ENCODE measurements at places on chromosomes 2 and 18.

- no peak for DNase-seq
Observed at GRCh38 chr2:237026981-237027711, 58.5 kb upstream of the COPS8 start.

DNA sequence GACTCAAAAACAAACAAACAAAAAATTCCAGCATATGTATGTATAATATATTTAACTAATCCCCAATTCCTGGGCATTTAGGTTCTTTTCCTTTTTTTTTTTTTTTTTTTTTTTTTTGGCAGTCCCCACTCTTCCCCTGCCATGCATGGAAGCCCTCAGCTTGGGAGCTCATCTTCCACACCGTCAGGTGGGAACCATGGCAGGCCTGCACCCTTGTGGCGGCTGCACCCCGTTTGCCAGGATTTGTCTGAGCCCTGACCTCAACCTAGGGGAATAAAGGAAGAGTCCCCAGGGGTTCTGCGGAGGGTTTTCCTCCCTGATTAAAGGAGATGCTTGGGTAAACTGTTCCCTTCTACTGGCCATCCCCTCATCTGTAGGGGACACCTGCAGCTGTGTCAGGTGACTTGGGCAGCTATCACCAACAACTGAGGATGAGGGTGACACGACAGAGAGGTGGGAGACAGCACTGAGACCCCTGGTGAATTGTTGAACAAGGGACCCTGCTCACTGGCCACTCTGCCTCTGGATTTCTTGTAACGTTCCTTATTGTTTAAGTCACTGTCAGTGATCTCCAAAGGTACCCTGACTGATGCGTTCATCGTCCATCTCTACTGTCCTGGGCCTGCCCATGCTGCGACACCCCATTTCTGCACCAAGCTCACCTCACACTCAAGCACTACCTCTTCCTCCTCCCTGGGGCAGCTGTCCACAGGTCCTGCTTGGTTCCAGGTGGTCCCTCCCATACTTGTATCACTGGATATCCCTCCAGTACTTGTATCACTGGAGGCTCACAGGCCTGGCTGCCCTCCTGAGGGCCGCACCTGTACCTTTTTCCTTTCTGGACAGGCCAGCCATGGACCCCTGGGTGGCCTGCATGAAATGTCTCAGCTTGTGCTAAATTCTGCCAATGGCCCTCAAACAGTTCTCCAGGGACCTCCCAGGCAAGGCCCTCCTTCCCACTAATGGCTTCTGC, 14.5 kb downstream of the TMEM185B start:
- no peak for DNase-seq

GRCh38 chr2:215791481-215791937, 221.8 kb downstream of the MREG start:
- DNase-seq, result no peak

GRCh38 chr2:110713513-110714362, 18.6 kb upstream of the ACOXL start:
- DNase-seq, result no peak

GRCh38 chr2:201255408-201256033, 4.8 kb upstream of the CASP8 start:
- DNase-seq, result no peak

DNA sequence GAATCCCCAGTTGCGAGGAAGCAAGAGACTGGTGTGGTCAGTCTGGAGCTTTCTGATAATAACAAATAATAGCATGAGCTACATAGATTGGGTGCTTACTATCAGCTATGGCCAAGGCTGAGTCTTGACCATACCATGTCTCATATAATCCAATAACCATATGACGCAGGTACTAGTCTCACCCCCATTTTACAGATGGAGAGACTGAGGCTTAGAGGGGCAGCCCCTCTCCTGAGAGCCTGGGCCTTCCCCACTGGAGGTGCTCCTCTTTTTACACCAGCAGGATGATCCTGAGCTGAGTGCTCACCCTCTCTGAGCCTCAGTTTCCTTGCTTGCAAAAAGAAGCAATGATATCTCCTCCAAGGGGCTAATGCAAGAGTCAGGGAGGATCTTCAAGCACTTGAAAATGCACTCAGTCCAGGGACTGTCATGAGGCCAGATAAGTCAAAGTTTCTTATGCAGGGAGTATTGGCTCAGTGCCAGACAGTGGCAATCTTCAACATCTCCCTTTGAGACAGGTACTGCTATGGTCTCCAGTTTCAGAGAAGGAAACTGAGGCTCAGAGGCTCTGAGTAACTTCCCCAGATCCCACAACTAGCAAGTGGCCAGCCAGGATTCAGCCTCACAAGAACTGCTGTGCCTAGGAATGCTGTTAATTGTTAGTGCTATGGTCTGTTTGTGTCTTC, 149.7 kb downstream of the TFCP2L1 start:
- DNase-seq, result no peak

GRCh38 chr2:8253781-8254180, 428.1 kb upstream of the ID2 start:
- no peak for DNase-seq

- no peak for DNase-seq
Observed at GRCh38 chr2:231362555-231363184, 32.8 kb upstream of the B3GNT7 start.

GRCh38 chr2:172213116-172213860, 110.6 kb upstream of the DLX2 start:
- no peak for DNase-seq

DNA sequence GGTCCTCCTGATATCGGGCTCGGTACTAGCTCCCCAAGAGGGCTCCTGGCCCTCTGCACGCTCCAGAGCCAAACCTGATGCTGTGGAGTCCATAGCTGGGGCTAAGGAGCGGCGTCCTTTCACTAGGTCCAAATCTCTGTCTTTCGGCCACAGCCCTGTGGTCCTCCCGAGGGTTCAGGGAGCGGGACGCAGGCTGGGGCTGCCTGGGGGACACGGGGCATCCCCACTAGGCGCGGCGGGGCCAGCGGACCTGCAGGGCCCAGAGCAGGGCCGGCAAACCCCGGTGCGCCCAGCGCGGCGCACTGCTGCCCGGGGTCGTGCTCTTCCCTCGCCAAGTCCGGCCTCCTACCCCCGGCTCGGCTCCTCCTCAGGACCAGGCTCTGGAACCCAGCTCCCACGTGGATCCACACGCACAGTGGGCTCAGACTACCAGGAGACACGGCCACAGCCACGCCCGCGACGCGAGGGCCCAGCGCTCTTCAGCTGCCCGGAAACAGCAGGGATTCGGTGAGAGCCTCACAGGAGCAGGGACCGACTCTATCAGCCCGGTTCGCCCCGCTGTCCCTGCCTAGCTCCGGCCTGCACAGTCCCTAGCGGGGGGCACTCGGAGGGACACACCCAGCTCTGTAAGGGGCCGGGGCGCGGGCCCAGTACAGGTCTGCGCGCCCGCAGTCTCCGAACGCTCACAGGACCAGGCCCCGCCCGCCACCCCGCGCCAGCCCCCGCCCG, 593 bp downstream of the ZNF514 start:
- DNase-seq, result no peak

DNA sequence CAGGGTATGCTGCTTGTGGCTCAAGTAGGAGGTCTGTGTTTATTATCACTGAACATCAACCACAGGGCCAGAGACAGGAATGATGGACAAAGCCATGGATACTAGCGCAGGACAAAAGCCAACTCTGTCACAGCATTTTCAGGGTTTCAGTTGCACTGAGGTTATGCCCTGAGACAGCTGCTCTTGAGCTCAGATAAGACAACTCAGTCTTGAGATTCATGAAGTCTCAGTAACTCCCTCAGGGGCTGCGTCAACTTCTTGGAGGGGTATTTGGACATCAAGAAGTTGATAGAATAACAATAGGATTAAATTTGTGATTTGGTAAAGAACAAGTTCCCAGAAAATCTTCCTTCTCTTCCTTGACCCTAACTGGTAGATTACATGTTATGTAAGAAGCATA, 287.0 kb upstream of the SLC14A2 start:
- no peak for DNase-seq

GRCh38 chr2:40043641-40044040, 264.6 kb upstream of the THUMPD2 start:
- DNase-seq, result no peak

- DNase-seq, result no peak
Observed at GRCh38 chr2:216003876-216004696, 9.3 kb downstream of the MREG start.

GRCh38 chr2:119451336-119452050, 19.8 kb downstream of the TMEM37 start:
- DNase-seq, result no peak

- no peak for DNase-seq
Observed at GRCh38 chr18:13514558-13514957, 211.8 kb downstream of the FAM210A start.

- no peak for DNase-seq
Observed at GRCh38 chr18:9507565-9508088, 32.3 kb downstream of the RALBP1 start.

DNA sequence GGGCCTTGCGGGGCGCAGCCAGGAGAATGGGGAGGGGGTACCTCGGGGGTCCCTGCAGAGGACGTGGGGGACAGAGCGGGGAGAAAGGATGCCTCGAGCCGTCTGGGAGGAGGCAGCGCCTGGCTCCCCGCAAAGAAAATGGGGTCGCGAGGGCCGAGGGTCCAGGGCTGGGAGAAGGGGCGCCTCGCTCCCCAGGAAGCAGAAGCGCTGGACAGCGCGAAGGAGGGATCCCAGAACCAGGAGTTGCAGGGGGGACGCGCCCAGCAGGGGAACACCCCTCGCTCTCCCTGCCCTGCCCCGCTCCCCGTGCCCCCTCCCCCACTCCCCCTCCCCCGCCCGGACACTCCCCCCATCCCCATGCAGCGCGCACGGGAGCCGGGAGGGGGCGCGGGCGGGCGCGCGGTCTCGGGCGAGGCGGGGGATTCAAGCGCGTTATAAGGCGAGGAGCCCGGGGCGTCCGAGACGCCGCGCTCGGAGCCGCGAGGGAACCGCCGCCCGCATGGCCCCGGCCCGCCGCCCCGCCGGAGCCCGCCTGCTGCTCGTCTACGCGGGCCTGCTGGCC, at the start of gene ERFE:
ERFE (plus strand) TSS at position 462 of the 562 bp plus-strand sequence; CDS start at position 500, 38 bp downstream.
- DNase-seq, result no peak

DNA sequence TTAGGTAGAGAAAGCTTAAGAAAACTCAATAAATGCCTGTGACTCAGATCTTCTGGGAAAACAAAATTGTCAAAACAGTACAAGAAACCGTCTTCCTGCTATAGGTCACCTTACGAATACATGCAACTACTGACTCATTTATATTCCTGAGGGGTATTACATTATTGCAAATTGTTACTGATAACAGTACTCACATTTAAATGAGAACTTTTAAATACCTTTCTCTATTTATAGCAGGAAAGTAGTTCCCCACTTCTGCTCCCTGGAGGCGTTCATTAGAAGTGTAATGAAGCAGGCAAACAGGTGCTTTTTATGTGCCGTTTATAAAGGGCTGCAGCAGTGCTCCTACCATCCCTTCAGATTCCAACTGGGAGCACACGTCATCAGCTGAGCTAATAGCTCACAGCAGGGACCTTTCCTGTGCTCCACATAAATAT, 65.1 kb upstream of the RPRM start:
- DNase-seq, result no peak

DNA sequence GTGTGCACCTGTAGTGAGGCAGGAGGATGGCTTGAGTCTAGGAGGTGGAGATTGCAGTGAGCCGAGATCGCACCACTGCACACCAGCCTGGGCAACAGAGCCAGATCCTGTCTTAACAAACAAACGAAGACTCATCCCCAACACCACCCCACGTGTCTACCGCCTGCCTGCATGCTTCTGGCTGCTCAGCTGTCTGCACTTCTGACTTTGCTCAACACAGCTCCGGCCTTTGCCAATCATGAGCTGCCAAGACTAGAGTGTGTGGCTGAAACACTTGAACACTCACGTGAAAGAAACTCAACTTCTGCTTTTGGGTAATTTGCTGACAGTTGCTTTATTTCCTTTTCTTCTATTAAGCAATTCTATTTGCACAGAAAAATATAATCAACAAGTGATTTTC, 32.1 kb upstream of the SP3 start:
- DNase-seq, result no peak

DNA sequence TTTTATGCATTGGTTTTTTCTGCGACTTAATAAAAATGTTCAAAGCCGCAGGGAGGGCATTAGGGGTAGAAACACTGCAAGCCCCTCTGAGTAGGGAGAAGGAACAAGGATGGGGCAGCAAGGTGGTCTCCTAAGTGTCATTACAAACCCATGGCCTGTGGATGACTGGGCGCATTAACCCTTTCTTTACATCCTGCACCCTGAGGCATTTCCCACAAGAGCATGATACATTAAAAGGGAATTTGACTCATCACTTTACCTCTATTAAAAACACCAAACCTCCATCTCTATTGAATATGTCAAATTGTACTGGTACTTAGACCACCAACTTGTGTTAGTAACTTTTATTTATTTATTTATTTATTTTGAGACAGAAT, 112.5 kb downstream of the VIT start:
- no peak for DNase-seq

DNA sequence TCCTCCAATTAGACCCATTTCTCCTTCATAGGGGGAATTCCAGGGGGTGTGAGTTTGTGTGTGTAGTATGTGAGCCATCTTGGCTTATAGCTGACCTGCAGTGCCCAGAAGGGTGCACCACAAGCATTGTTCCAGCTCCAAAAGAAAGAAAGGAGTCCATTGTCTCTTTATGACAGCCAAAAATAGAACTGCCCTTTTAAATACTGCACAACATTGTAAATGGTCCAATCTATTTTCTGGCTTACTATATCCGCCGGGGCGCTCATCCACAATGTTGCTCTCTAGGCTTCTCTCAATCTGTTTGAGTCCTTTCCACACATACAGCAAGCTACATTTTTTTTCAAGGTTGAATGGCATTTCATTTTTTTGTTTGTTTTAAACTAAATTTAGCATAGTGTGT, 517.5 kb downstream of the STK39 start:
- DNase-seq, result no peak

GRCh38 chr2:235532307-235532706, 38.5 kb downstream of the AGAP1 start:
- no peak for DNase-seq

DNA sequence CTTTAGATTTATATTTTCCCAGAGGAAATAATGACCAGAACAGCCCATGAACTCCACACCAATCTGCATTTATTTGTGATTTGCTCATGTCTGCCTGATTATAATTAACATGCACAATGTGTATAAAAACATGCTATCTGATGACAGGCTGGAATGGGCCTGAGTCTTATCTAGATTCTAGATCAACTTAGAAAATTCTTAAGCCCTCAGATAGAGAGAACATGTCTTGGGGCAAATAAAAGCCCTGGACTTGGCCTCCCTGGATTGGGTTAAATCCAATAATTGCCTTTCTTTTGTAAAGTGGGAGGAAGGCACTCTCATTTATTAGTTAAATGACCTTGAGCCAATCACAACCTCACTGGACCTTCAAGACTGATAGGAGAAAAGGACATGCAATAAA, 61.8 kb downstream of the EVA1A start:
- no peak for DNase-seq
